ENCODE measurements at places on chromosomes 5 and 9.

DNA sequence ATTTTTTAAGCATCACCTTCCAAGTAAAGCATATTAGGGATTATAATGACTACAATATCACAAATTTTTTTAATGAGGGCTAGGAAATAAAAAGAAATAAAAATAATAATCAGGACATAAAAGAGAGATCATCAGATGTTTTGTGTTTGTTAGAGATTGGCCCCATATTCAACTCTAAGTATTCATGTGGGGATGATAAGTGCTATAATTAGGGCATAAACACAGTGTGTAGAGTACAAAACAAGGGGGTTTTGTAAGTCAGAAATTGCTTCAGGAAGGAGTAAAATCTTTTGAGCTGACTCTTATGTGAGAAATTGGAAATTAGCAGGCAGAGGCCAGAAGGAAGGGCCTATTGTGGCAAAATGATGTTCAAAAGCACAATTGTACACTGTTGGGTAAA, 127.3 kb downstream of the STARD4 start:
- DNase-seq: no peak

DNA sequence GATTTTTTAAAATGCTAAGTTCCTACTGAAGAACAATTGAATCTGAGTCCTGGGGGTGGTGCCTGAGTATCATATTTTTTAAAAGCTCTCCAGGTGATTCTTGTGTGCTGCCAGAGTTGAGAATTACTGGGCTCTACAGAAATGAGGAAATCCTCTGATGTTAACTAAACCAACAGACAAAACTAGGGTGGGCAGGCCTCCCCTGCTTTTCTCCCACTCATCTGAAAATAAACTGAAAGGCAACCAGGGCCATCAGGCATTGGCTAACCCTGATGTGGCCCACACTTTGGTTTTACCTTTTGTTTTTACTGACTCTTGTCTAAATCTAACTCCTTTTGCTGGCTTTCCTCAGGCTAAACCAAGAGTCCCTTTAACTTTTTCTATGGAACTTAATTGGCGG, 13.3 kb upstream of the CTNNA1 start:
- no peak for DNase-seq

- DNase-seq: no peak
Measured at GRCh38 chr9:14760060-14760459, 37.5 kb upstream of the CER1 start.

- no peak for DNase-seq
Measured at GRCh38 chr5:94540856-94541494, 77.4 kb downstream of the KIAA0825 start.

GRCh38 chr5:126450346-126450745, 27.1 kb downstream of the GRAMD2B start:
- peak; percentile 14 for DNase-seq

GRCh38 chr9:109904666-109905065, 124.7 kb downstream of the PALM2AKAP2 start:
- no peak for DNase-seq

- DNase-seq: no peak
Measured at GRCh38 chr5:35342664-35343063, 112.4 kb upstream of the PRLR start.

DNA sequence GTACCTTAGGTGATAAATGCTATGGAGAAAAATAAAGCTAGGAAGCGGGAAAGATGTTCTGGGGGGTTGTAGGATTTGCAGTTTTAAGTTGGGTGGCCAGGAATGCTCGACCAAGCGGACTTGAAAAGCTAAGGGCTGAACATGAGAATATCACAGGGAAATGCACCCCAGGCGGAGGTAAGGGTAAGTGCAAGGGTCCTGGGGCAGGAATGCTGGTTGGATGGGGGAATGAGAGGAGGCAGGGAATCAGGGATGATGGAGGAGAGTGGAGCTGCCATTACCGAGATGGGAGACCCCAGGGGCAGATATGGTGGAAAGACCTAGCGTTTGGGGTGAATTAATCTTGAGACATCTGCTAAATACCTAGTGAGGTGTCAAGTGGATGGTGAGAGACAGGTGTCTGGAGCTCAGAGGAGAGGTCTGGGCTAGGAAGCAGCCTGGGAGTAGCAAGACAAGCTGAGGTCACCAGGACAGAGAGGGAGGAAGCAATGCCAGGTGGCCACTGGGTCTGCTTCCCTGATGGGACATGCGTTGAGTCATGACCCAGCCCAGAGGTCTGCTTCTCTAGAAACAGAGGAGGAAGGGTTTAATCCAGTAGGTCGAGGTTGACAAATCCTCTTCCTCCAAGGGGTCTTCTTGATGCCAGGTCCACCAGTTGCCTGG, 77.7 kb upstream of the ASS1 start:
- no peak for DNase-seq

DNA sequence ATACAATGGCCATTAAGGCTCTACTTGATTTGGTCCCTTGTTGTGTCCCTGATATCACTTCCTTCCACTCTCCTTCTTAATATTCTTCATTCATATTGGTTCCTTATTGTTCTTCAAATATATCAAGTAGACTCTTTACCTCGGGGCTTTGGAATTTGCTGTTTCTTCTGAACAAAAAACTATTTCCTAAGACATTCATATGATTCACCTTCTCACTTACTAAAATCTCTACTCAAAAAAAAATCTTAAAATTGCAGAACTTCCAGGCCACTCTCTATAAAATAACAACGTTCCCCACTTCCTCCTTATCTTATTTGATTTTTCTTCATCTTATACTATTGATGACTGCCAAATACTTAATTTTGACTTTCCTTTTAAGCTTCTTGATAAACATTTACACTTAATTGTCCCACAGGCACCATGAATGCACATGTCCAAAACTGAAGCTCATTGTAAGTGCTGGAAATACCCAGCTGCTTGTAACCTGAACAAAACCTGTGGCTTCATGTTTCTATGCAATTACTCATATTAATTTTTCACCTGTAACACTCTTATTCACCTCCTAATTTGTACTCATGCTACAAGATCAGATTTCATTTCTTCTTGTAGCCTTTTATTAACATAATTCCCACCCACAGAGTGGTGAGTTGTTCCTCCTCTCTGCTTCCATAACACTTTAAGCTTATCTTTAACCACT, 58.4 kb upstream of the NUDT12 start:
- no peak for DNase-seq

- no peak for DNase-seq
Measured at GRCh38 chr5:135533794-135534193, 2.0 kb downstream of the NEUROG1 start.

GRCh38 chr9:105245029-105245890, 809 bp downstream of the SLC44A1 start:
- peak; percentile 20 for DNase-seq

DNA sequence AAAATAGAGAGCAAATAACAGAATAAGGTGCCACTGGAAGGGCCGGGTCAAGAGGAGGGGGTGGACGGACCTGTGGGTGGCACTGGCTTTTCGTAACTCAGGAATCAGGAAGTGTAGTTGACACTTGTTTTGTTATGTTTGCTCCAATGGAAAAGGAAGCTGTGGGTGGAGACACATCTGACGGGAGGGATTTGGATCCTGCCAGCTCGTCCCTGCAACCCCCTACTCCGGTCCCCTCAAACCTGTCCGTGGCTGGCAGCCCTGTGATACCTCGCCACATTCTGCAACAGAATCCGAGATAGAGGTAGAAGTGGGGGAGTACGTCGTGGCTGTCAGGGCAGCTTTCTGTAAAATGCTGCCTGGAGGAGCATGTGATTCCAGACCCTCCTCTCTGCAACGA, 104.2 kb upstream of the IER5L start:
- DNase-seq: no peak

GRCh38 chr5:85205430-85205829, 820.8 kb upstream of the EDIL3 start:
- no peak for DNase-seq

DNA sequence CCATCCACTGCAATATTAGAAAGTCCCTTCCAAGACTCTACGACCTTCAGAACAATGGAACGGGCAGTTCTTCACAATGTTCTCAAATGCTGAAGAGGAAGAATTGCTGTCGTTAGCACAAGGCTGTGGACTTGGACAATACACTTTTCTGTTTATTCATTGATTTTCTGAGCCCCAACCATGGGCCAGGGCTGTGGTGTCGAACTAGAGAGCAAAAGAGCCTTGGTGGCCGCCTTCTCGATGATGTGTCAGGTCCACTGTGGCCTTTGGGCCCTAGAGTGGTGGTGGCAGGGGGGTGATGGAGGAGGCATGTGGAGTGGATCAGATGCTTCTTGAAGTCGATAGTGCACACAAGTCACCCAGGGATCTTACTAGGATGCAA, 18.5 kb upstream of the KIF12 start:
- no peak for DNase-seq

DNA sequence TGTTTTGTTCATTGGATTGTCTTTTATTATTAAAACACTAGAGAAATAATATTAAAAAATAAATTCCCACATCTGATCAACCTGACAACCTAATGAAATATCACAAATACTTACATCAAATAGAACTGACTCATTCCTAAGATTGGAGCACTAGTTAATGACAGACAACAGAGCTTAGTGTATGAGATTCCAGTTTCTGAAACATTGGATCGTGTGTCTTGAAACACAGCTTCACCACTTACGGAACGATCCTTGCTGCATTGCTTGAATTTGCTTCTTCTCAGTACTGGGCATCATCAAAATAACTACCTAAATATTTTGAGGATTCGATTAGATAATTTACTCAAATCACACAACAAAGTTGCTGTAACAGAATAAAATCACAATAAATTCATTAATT, 667.2 kb upstream of the CDH18 start:
- DNase-seq: no peak

DNA sequence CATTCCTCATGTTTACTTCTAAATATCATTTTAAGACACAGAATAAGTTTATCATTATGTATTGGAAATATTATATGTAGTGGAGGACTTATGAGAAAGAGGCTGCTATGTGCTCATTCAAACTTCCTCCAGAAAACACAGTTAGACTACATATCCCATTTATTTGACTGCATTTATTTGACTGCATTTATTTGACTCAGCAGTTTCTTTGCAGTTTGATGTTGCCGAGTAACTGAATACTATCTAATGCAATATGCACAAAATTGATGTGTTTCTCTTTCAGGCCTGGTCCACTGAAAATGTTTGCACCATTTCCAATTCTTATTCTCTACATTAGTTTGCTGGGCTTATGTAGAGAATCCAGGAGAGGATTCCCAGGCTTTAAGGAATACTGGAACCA, 89.9 kb upstream of the FBN2 start:
- no peak for DNase-seq

DNA sequence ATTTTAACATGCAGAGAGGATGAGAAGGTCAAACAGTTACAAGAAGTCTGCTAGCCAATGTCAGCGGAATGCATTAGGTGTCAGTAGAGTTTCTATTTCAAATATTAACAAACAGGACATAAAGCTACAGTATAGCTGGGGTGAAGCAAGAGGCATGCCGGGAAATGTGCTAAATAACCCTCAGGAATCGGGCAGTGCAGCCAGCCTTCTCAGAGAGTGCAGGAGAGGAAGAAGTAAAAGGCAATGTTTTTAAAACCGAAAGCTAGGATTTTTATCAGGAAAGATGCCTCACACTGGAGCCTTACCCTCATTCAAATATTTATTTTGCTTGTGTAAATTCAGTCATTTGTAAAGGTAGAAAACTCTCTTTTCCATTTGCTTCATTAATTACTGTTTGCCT, 59.1 kb upstream of the SH3GL2 start:
- no peak for DNase-seq

DNA sequence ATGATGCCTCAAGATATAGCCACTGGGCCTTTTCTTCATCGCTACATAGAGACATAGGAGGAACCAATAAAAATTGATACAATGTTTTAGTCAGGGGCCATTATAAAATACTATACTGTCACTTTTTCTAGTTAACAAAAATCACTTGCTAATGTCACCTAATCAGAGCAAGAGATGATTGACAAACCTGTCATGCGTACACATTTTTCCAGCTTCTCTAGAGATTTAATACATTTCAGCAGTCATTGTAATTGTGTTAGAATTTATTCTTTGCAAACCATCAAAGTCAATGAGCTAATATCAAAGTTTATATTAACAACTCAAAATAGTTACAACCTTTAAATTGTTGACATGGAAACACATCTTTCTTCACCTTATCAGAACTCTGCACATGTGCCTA, 513.6 kb upstream of the SEMA6A start:
- no peak for DNase-seq

DNA sequence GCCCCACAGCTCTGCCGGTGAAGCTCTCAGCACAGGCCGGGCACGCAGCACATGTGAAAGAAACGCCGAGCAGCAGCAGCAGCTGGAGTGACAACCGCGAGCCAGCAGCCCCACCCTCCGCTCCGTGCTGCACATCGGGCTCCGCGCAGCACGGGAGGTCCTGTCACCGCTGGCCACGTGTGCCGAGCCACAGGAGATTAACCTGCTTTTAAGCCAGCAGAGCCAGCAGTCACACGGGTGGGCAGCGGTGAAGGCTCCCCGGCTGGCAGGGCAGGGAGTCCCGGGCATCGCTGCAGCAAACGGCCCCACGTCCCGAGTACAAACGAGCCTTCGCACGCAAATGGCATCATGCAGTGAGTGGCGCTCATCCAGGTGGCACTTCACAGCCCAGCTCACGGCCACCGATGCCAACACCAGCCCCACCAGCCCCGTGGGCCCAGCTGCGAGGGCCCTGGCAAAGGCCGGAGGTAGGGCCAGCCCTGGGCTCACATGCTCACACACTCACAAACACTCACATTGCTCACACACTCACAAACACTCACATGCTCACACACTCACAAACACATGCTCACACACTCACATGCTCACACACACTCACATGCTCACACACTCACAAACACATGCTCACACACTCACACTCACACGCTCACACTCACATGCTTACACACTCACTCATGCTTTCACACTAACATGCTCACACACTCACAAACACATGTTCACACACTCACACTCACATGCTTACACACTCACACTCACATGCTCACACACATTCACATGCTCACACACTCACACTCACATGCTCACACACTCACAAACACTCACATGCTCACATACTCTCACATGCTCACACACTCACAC, 11.1 kb downstream of the CCDC187 start:
- no peak for DNase-seq

- DNase-seq: no peak
Measured at GRCh38 chr5:171310819-171311321, 1.8 kb downstream of the TLX3 start.

- no peak for DNase-seq
Measured at GRCh38 chr5:39224196-39224761, 4.9 kb upstream of the FYB1 start.

GRCh38 chr5:42953041-42953440, 87.1 kb downstream of the ANXA2R start:
- no peak for DNase-seq

GRCh38 chr5:149780043-149780737, 50.1 kb downstream of the PPARGC1B start:
- DNase-seq: no peak

Measured in activated CD4-positive, alpha-beta T cell treated with anti-CD3 and anti-CD28 coated beads for 4 hours (primary cell).